ENCODE measurements at places on chromosomes 13 and 19.

- DNase-seq, result no peak
Measured at GRCh38 chr13:72132075-72132474, 265.1 kb upstream of the DACH1 start.

DNA sequence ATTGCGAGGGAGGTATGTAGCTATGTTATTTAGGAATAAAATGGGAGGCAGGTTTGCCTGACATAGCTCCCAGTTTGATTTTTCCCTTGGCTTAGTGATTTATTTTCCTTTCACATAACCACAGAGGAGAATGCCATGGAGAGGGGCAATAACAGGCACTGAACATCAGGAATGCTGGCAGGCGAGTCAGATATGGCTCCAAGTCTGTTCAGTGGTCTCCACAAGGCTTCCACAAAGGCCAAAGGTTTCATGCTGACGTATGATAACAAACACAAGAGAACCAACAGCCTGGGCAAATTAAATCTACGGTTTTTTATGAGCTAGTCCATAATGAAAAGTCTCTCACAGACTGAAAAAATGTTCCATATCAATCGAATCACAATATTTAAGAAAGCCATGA lies 66.7 kb downstream of the SUCLA2 start:
- DNase-seq, result no peak

- DNase-seq, result no peak
Measured at GRCh38 chr13:114152285-114152645, 19.8 kb upstream of the RASA3 start.

GRCh38 chr19:45305421-45305820 lies 17.3 kb downstream of the CKM start:
- no peak for DNase-seq

DNA sequence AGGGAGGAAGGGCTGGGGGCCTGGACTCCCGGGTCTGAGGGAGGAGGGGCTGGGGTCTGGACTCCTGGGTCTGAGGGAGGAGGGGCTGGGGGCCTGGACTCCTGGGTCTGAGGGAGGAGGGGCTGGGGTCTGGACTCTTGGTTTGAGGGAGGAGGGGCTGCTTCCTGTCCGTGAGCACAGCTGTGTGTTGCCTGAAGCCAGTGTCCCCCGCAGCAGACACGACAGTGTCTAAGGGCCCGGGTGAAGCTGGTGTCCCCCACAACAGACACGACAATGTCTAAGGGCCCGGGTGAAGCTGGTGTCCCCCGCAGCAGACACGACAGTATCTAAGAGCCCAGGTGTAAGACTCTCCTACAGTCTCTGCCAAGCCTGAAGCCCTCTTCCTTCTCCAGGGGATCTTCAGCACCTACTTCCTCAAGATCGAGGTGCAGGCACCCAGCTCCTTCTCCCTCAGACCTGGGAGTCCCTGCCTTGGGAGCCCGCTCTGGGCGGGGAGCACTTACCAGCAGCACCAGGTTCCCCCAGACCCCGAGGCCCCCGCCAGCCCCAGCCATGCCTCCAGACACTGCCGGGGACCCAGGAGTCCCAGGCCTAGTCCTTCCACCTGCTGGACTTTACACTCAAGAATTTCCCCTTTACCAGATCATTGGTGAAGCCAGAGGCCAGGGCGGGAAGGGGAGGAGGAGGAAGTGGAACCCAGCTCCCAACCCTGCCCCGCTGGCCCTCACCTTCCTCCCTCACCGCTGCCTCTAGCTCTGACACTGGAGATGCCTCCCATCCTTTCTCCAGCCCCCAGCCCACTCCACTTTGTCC lies at the start of gene PTPRH:
Gene PTPRH, minus strand, starts transcription at position 622 of the 813 bp plus-strand sequence. Its CDS starts 68 bp downstream, at position 554.
- no peak for DNase-seq

DNA sequence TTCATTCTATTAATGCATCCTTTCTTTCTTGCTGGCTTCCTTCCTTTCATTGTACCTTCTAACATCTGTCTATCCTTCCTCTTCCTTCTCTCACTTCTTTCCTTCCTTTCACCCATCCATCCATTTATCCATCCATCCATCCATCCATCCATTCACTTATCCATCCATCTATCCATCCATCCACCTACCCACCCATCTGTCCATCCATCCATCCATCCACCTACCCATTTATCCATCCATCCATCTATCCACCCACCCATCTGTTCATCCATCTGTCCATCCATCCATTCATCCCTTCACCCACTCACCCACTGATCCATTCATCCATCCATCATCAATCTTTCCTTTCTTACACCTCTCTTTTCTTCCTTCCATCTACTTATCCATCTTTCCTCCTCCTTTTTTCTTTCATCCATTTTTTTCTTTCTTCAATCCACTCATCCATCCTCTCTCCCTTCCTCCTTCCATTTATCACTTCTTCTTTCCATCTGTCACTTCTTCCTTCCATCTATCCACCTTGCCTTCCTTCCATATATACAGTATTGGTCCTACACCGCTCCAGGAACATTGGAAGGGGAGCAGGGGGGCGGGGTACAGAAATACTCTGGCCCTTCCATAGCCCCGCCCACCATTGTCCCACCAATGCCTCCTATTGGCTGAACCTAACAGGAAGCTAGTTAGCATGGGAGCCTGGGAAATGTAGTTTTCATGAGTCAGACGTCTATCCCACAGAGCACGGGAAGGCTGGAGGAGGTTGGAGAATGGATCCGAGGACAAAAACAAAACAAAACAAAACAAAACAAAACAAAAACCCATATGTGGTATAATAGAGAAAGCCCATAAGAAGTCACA lies 45.9 kb downstream of the MBD3L1 start:
- DNase-seq, result no peak

DNA sequence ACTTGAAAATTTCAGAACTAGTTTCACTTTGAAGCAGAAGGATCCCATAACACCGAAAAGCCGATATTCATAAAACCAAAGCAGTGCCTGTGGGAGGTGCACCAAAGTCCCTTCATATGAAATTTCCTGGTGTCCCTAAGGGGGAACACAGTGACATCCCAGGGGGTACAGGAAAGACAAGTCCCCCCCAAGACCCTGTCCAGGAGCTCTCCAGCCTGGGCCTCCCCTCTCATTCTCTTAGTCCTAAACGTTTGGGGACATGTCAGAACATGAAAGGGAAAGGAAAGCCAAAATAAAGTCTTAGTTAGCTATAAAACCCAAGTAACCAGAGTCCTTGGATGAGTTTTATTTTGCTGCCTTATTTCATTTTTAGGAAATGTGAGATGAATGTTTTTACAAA lies 56.6 kb downstream of the MRPL57 start:
- DNase-seq, result peak; percentile 41

DNA sequence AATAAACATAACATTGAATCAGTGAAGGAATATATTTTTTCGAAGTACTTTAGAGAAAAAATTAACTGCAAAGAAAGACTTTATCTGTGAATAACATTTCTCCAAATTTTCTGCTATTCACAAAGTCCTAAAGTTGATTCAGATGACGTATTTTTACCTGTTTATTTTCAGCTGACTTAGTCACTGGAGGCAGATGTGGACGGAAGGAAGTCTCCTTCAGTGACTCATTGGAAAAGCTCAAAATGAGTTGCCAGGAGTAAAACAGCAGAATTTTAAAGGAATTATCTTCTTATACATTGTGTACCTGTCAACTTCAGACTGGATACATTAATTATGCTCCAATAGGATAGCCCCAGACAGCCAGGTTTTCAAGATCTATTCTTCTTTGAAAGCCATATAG lies 679.3 kb upstream of the GPC6 start:
- DNase-seq, result no peak

DNA sequence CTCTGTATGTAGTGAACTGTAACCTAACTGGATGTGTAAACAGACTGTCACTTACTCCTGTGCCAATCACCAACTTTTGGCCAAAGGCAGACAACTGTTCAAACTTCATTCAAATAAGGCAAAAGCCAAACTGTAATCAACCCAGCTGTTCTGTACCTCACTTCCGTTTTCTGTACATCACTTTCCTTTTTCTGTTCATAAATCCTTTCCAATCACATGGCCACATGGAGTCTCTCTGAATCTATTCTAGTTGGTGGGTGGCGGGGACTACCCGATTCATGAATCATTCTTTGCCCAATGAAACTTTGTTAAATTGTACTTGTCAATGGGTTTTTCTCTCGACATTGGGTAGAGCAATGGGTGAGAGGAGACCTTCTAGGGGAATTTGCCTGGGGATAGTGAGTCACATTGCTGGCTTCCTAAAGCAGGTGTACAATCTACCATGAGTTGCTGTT lies 178.3 kb upstream of the RFC3 start:
- DNase-seq, result peak; percentile 32

DNA sequence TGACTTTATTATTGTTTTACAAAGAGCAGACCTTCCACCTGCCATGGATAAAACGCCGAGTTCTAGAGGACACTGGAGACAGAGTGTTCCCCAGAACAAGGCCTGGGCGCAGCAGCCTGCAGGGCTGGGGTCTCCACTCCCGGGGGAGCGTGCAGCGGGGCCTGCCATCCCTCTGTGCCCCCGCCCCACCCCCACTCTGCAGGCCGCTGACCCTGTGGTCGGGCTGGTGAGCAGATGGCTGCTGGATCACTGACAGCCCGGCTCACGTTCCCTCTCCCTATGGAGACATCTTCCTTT lies 8.6 kb upstream of the PTBP1 start:
- no peak for DNase-seq

- DNase-seq, result no peak
Measured at GRCh38 chr19:24054044-24054935, 32.7 kb upstream of the ZNF254 start.

DNA sequence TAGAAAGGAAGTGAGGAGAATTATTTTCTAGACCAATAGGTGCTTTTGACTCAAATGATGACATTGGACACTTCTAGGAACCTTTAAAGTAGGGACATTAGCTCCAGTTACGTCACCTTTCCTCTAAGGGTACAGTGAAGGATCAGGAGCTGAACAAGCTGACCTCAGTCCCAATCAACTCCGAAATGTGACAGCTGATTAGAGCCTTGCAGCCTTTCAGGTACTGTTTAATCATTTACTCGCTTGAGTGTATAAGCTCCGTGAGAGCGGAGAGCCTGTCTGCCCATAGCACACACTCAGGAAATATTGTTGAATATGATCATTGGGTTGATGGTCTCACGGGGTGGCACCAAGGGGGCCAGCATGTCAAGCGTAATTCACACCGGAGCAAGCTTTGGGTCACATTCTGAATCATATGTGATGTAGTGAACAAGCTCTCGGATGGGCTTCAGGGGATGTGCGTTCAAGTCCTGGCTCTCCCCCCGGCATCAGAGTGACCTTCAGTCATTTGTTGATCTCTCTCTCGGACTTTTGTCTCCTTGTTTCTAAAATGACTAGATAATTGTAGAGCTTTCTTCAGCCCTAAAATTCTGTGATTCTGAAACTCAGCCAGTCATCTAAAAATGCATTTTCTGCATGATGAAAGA lies 141.9 kb downstream of the ZIC5 start:
- no peak for DNase-seq

DNA sequence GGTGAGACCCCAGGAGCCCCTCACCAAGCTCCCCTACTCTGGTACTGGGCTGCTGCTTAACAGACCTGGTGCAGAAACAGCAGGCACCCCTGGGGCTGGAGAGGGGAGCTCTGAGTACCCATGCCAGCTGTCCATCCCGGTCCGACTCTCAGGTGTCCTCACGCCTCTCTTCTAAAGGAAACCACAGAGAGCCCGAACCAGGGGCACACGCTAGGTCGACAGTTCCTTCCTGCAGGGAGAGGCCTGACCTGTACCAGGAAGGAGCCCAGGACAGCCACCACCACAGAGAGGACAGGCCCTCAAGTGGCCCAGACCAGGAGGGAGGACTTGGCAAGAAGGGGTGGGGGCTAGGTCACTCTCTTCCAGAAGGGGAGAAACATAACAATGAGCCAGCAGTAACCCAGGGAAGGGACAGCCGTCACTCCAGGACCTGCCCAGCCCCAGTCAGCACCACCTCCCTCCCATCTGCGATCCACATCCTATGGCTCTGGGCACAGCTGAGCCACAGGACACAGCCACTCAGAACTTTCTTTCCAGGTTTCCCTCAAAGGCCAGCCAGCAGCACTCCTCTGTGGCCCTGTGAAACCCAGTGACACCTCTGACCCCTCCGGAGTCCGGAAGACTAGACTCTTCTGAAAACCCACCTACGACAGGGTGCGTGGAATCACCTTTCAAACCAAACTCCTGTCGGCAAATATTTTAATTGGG lies 13.0 kb upstream of the SLC35E1 start:
- no peak for DNase-seq

DNA sequence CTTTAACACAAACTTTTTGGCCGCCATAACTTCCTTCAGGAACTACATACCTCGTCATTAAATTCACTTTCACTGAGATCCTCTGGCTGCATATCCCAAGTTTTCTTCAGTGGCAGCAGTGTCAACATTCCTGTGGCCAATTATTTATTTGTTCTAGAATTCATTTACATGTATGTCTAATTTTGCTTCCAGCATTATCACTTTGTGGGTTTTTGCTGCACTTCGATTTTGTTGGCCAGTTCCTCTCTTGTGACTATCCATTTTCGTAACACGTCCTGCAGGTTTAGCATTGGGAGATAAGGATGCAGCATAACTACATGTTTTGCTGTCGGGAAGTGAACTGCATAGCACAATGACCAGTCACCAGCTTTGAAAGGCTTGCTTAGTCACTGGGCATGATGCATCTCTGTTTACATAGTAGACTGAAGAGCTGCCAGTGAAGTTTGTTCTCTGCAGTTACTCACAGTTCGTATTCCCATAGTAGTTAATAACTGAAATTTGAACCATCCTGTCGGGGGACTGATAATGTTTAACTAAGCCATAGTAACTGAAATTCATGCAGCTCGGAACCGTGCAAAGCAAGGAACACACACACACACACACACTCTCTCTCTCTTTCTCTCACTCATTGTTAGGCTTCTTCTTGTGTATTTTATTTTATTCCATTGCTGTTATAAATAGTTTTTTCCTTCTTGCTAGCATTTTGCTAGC lies 28.3 kb downstream of the ZNF507 start:
- DNase-seq, result no peak

GRCh38 chr19:47343194-47343802 lies 5.8 kb upstream of the DHX34 start:
- DNase-seq, result no peak

DNA sequence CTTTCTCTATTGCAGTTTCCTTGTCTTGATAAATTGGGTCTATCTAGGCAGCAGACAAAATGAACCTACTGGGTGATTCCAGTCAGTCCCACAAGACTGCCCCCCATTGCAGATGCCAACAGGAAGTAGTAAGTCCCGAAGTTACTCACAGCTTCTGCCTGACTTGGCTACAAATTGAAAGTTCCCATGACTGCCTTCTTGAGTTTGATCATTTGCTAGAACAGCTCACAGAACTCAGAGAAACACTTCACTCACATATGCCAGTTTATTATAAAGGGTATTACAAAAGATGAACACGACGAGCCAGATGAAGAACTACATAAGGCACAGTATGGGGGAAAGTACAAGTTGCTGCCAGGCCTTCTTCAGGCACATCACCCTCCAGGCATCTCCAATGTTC lies 50.0 kb downstream of the TEX26 start:
- DNase-seq, result no peak
